Non-pigmented ciliary epithelial cell (primary cell): ENCODE measurements at places on chromosomes 4 and X.
A peak's percentile ranks its signal among the peaks of the same experiment; 100 is the strongest.

GRCh38 chrX:111445485-111445884 lies 33.5 kb upstream of the DCX start:
- DNase-seq, result no peak

- no peak for DNase-seq
Measured at GRCh38 chr4:100842856-100843255, 325.0 kb upstream of the EMCN start.

GRCh38 chr4:154507156-154507555 lies 15.6 kb upstream of the DCHS2 start:
- no peak for DNase-seq

- no peak for DNase-seq
Measured at GRCh38 chrX:113370006-113370405, 529.4 kb upstream of the AMOT start.

DNA sequence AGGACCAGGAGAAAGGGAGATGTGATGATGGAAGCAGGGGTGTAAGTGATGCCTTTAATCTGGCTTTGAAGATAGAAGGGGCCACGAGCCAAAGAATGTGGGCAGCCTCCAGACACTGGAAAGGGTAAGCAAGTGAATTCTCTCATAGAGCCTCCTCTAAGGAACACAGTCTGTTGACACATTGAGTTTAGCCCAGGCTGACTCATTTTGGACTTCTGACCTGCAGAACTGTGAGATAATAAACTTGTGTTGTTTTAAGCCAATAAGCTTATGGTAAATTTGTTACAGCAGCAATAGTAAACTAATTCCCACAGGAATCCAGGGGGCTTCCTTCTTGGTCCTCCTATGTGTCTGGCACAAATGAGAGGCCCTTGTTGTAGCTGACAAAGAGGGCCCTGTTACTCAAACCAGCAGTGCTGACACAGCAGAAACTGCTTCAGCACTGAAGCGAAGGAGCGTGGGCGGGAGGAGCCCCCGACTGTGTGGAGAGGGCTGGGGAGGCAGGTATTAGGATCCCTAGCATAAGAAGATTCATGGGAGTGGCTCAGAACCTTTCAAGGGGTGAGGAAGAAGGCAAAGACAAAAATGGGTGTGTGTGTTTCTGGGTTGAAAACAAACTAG lies 268.7 kb downstream of the NR3C2 start:
- DNase-seq, result no peak

GRCh38 chrX:69615779-69616456 lies at the start of gene EDA:
Gene EDA (plus strand): TSS chrX:69616113.
- DNase-seq, result peak; percentile 9

DNA sequence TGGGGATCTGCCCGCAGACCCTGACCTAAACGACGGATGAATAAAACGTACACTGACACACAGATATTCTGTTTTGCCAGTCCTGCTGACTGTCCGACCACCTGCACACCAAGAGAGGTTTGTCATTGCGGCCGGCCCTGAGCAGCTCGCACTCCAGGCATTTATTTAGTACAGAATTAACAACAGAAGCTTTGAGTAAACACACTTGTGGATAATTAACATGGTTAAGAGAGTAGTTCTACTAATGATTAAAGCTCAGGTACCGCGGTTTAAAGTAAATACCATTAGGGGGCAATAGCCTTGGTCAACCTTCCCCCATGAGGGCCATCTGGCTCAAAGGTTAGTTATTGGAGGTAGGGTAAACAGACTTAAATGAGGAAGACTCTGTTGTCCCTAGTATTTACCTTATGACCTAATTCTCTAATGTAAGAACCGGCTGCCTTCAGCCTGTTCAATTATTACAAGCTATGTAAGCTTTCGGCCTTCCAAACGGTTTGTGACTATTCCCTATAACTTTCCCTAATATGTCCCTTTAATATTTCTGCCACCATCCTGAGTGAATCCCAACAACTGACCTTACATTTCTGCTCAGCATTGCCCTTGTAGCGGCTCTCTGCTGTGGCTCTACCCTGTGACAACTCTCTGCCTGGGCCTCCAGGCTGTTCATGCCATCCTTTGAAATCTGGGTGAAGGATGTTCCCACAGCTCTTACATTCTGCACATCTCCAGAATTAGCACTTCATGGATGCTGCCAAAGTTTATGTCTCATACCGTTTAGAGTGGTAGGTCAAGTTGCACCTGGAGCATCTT lies 46.9 kb upstream of the SYTL5 start:
- no peak for DNase-seq

DNA sequence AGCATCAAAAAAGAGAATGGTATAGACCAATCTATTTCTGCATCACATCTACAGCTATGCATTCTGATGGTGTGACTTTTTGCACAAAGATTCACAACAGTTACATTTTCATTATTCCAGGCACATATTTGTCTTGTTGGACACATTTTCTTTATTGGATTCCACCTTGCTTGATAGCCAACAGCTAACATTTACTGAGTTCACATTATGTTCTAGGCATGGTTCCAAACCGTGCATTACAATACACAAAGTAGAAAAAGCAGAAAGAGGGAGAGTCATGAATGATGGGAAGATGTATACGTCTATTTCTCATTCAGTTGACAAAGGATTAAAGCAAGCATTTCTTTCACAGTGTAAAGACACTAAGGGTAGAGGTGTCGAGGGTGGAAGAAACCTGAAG lies 22.9 kb upstream of the CLGN start:
- DNase-seq, result no peak

- no peak for DNase-seq
Measured at GRCh38 chr4:168188754-168189153, 96.4 kb downstream of the ANXA10 start.

DNA sequence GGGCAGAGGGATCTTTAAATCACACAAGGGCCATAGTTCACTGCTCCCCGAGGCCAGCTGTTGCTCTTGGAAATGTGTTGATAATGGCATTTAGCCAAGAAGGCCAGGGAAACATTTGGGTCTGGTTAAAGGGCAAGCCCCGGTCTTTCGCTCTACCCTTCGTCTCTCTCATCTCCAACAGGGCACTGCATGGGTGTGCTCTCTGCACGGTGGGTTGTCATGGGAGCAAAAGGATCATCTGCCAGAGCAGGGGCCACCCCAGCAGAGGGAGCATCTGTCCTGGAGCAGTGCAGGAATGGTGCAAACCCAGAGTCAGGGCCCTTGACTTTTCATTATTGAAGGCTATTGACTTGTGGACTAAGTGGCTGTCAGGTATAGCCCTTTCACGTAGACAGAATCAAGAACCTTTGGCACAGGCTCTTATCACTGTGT lies 22.7 kb upstream of the PGRMC2 start:
- no peak for DNase-seq

GRCh38 chr4:77002321-77003107 lies 53.0 kb downstream of the SEPTIN11 start:
- no peak for DNase-seq

- no peak for DNase-seq
Measured at GRCh38 chrX:153551135-153551534, 33.7 kb downstream of the ATP2B3 start.

- no peak for DNase-seq
Measured at GRCh38 chr4:20615486-20616260, 84.6 kb upstream of the PACRGL start.

DNA sequence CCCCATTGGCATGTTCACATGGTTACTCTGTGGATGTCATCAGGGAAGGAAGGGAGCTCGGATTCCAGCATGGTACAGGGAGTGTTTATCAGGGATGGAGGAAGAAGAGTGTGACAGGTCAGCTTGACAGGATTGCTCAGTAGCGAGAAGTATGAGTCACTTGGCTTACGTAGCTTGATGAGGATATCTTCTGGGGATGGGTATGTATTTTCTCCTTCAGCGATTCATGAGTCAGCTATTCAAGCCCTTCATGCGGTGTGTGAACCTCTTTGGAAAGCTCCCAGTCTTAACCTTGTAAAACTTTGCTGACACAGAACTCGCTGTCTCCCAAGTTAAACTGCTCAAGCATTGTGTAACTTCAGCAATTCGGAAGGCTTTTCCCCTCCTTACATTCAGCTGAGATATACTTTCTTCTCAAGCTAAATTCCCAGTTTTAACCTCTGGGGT lies 275.4 kb downstream of the ARHGAP10 start:
- DNase-seq, result peak; percentile 98

DNA sequence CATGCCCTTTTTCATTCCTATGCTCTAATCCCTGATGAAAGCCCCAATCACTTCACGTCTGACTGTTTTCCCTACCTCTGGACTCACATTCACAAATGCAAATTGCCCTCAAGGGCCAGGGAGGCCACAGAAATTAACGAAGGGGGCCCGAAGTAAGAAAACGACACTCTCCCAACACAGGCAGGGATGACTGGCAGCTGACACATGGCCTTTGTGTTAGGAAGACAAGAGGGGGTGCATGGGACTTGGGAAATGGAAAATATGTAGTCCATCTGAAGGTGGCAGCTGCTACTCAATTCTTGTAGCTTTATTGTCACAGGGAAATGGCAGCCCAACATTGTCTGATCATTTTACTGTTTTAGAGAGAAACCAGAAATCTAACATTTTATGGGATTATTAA lies 12.3 kb upstream of the SPARCL1 start:
- DNase-seq, result no peak

DNA sequence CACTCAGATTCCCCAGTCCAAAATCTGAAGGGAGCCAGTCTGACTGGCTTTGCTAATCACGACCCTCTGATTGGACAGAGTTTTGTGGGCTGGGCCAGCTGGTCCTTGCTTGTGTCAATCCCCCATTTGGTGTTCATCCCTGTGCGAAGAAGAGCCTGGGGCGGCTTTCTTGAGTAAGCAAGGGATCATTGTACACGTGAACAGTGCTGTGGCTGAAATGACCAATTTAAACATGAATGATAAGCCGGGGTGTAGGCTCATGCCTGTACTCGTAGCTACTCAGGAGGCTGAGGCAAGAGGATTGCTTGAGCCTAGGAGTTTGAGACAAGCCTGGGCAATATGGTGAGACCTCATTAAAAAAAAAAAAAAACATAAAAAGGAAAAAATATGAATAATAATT lies 379.1 kb downstream of the RAPGEF2 start:
- no peak for DNase-seq

GRCh38 chrX:115023139-115023538 lies 5.7 kb upstream of the IL13RA2 start:
- DNase-seq, result peak; percentile 55

- no peak for DNase-seq
Measured at GRCh38 chr4:85107553-85107952, 141.1 kb upstream of the WDFY3 start.

DNA sequence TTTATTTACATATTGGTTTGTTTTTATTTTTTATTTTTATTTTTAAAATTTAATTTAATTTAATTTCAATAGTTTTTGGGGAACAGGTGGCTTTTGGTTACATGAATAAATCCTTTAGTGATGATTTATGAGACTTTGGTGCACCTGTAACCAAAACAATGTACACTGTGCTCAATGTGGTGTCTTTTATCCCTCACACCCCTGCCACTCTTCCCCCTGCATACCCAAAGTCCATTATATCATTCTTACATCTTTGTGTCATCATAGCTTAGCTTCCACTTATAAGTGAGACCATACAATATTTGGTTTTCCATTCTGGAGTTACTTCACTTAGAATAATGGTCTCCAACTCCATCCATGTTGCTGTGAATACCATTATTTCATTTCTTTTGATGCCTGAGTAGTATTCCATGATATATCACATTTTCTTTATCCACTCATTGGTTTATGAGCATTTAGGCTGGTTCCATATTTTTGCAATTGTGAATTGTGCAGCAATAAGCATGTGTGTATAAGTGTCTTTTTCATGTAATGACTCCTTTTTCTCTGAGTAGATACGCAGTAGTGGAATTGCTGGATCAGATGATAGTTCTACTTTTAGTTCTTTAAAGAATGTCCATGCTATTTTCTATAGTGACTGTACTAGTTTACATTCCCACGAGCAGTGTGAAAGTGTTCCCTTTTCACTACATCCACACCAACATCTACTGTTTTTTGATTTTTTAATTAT lies 157.1 kb downstream of the CPXCR1 start:
- DNase-seq, result no peak

DNA sequence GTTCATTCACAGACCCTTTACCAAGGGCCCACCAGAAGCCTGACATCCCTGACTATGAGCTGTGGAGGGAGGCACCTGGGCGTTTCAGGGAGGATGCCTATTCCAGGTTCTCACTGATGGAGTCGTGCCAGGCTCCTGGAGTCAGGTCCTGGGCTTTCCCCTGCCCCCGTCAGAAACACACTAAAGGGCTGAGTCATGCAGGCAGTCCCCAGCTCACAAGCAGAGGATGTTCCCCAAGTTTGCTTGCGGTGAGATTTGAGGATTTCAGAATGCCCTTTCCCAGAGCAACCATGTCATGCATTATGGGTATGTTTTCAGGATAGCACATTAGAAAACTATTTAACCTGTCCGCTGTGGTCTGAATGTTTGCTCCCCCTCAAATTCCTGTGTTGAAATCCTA lies 45.2 kb downstream of the FHDC1 start:
- DNase-seq, result peak; percentile 65

DNA sequence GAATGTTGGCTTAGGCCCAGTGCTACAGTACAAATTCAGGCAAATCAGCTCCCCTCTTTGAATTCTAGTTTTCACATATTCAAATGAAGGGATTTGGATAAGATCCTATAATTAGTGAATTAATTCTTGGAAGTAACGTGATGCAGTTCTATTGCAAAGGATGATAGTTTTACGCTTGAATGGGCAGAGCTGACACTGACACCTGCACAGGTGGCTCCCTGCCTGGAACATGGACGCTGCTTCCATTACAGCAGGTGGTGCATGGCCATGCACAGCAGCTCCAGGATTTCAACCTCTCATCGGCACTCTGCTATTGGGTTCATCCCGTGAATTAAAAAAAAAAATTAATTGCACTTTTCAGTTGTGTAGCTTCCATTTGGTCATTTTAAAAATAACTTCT lies 28.4 kb upstream of the RPS6KA6 start:
- DNase-seq, result no peak

GRCh38 chr4:120055162-120055561 lies 11.5 kb downstream of the MAD2L1 start:
- no peak for DNase-seq

DNA sequence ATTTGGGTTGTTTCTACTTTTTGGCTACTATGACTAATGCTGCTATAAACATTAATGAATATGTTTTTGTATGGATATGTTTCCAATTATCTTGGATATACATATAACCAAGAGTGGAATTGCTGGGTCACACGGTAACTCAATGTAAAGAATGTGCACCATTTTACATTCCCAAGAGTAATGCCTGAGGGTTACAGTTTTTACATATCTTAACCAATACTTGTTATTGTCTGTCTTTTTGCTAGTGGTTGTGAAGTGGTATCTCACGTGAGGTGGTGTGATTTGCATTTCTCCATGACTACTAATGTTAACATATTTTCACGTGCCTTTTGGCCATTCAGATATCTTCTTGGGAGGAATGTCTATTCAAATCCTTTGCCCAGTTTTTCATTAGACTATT lies 200.3 kb upstream of the MAB21L2 start:
- no peak for DNase-seq

DNA sequence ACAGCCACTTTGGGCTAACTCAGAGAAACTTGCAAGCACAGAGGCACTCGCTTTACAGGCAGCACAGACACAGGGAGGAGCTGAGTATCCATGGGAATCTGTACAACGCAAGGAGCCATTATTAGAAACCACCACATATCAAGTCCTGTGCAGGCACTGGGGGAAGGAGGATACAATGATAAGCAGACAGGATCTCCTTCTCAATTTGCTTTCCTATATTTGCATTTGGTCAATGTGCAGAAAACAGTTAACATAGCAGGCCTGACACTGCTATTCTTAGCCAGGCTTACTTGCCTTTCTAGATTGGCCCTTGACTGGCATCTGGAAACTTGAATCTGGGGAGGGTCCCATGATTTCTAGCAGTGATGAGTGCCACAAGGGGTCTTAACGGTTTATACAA lies 65.8 kb downstream of the TEC start:
- no peak for DNase-seq
